ENCODE measurements at places on chromosomes 1 and 21.

- DNase-seq = no peak
These were observed 7.6 kb downstream of the CDKN2C start for GRCh38 chr1:50977575-50978143.

- DNase-seq = no peak
These were observed 13.9 kb downstream of the OR14I1 start for GRCh38 chr1:248688527-248689298.

GRCh38 chr1:152707860-152708259, at the start of gene LCE4A:
LCE4A (plus strand) TSS chr1:152708160; CDS start chr1:152709076, 916 bp downstream.
- no peak for DNase-seq

- no peak for DNase-seq
These were observed 29.6 kb downstream of the RGS5 start for GRCh38 chr1:163173121-163173520.

DNA sequence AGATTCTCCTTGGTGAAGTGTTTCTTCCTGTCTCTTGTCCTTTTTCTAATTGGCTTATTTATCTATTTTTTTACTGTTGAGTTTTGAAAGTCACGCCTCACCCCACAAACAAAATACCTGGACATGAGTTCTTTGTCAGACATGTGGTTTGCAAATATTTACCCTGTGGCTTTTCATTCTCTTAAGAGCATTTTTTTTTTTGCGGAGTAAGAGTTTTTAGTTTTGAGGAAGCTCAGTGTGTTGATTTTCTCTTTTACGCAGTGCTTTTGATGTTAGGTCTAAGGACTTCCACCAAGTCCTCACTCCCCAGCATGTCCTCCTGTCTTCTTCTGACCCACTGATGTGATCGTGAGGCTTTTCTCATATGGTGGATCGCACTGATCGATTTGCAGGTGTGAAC, 7.6 kb downstream of the DFFB start:
- no peak for DNase-seq

DNA sequence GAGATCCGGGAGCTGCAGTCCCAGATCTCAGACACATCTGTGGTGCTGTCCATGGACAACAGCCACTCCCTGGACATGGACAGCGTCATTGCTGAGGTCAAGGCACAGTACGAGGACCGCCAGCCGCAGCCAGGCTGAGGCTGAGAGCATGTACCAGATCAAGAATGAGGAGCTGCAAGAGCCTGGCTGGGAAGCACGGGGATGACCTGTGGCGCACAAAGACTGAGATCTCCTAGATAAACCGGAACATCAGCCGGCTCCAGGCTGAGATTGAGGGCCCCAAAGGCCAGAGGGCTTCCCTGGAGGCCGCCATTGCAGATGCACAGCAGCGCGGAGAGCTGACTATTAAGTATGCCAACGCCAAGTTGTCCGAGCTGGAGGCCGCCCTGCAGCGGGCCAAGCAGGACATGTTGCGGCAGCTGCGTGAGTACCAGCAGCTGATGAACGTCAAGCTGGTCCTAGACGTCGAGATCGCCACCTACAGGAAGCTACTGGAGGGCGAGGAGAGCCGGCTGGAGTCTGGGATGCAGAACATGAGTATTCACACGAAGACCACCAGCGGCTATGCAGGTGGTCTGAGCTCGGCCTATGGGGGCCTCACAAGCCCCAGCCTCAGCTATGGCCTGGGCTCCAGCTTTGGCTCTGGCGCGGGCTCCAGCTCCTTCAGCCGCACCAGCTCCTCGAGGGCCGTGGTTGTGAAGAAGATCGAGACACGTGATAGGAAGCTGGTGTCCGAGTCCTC, 25.5 kb downstream of the ETV3L start:
- peak; percentile 23 for DNase-seq

DNA sequence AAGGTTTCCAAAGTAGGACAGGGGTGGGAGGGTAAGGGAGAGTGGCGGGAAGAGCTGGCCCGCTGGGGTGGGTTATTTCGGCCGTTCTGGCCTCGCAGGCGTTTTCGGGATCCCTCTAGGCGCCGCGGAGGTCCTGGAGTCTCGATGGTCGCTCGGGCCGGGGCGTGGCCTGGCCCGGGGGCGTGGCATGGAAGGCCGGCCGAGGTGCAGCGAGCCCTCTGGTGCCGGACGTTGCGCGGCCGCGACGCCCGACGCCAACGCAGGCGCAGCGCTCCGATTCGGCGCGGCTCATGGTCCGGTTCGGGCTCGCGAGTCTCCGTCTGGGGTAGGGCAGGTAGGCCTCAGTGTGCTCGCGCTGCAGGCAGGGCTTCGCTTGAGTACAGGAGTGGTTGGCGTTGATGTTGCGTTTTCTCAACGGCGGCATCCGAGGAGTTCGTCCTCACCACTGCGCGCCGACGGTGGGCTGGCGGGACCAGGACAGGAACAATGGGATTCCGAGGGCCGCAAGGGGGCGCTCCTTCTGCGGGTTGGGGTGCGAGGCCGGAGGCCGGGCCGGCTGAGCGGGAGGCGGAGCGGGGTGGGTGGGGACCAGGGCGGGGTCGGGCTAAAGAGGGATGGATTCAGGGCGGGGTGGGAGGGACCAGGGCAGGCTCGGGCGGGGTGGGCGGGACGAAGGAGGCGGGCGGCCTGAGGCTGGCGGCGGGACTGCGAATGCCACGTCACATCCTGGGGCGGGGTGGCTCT, at the start of gene PGBD2:
PGBD2 (plus strand) TSS at position 227 of the 744 bp plus-strand sequence. CDS start 7,628 bp downstream, outside the sequence.
- peak; percentile 93 for DNase-seq

DNA sequence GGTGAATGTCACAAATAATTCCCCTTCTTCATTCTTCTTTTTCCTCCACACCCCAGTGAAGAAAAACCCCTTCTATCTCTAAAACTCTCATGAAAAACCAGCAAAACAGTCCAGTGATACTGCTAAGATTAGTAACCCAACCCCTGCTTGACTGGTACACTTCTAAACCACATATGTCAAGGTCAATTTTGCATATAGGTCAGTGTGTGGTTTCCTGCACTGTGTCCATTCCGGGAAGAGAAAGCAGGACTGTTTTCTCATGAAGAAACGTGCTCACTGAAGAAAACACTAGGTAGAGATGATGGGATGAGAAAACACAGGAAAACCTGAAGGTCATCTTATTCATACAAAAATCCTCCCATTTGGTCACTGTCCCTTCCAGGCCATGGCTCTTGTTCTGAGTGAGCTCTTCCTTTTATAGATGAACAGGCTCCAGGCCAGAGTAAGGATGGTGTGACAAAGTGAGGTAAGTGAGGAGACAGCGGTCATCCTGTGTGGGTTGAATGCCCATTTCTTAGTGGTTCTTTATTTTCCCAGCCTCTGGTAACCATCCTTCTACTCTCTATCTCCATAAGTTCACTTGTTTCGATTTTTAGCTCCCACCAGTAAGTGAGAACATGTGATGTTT, 122.7 kb downstream of the FASLG start:
- no peak for DNase-seq

- no peak for DNase-seq
These were observed 39.4 kb downstream of the LTN1 start for GRCh38 chr21:28953247-28953646.

GRCh38 chr1:54959241-54959640, 21.2 kb upstream of the TMEM61 start:
- DNase-seq = no peak

GRCh38 chr1:177164380-177165068, at the start of gene ASTN1:
ASTN1 (minus strand) TSS chr1:177164712; CDS start chr1:177164676, 36 bp downstream.
- no peak for DNase-seq

GRCh38 chr1:62025892-62026291, 168.8 kb upstream of the L1TD1 start:
- no peak for DNase-seq

GRCh38 chr1:15120251-15120945, 33.1 kb upstream of the TMEM51 start:
- DNase-seq = no peak

DNA sequence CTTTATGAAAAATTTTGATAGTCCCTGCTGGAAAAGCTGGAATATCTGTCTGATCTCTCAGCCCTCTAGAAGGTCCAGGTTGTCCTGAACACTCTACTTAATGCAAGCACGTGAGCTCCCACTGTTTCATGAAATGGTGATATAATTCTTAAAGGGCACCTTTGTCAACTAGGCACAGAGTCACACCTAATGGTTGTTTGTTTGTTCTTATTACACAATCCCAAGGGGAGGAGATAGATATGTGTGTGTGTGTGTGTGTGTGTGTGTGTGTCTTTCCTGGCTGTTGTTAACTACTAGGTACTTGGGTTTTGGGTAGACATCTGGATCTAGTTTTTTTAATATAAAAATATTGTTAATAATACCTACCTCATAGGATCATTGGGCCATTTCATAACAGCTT, 63.9 kb downstream of the GRIK1 start:
- no peak for DNase-seq

- DNase-seq = no peak
These were observed 57.5 kb upstream of the IFFO2 start for GRCh38 chr1:19013826-19014548.

DNA sequence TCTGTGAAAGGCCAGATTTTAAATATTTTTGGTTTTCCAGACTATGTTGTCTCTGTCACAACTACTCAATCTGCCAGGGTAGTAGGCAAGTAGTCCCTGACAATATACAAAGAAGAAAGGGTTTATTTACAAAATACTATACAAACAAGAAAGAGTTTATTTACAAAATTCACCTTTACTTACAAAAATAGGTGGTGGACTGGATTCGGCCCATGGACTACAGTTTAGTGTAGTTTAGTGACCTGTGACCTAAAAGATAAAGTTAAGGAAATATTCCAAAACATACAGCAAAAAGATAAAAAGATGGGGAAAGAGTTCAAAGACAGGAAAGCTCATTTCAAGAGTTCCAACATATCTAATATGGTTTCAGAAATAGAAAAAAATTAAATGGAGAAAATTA, 52.9 kb upstream of the MAP10 start:
- no peak for DNase-seq

GRCh38 chr21:36134803-36135390, at the start of gene CBR3:
CBR3 (plus strand) TSS chr21:36135079; CDS start chr21:36135193, 114 bp downstream.
- DNase-seq = no peak

DNA sequence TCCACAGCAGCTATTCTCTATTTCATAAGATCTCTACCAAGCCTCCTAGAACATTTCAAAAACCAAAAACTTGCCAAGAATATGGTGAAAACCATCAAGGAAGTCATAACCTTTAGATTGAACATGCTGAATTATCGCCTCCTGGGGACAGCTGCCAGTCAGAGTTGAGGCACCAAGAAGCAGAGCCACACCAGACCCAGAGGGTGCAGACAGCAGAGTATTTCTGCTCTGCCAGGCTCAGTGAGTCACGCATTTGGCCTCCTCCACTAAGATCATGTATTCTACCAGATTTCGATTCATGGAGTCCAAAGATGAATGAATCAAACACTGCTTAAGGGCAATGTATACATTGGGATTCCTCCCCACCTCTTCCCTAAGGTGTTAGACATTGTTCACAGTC, 2.1 kb downstream of the F3 start:
- no peak for DNase-seq

DNA sequence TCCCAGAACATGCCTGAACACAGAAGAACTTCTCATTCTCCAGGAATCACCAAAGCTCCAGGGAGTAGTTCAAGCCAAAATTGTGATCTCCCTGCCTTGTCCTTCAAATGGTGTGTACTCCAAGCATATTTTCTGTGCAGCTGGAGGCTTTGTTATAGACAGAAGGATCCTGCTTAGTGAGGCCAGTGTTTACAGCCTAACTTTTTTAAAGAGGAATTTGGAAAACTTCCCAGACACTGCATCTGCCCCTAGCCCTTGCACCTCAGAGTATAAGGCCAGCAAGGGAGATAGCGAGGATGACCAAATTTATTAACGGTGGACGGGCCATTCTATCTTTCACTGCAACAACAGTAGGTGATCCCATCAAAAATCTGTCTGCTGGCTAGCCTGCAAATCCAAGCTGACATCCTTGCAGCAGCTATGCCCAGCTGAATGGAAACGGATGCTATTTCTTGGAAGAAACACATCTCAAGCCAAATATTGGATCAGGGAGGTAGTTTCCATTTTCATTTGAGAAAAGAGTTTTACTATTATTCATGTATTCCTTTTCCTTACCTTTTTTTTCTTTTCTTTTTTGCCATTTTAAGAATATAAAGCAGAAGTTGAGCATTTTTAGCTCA, 249.8 kb downstream of the USH2A start:
- DNase-seq = no peak

DNA sequence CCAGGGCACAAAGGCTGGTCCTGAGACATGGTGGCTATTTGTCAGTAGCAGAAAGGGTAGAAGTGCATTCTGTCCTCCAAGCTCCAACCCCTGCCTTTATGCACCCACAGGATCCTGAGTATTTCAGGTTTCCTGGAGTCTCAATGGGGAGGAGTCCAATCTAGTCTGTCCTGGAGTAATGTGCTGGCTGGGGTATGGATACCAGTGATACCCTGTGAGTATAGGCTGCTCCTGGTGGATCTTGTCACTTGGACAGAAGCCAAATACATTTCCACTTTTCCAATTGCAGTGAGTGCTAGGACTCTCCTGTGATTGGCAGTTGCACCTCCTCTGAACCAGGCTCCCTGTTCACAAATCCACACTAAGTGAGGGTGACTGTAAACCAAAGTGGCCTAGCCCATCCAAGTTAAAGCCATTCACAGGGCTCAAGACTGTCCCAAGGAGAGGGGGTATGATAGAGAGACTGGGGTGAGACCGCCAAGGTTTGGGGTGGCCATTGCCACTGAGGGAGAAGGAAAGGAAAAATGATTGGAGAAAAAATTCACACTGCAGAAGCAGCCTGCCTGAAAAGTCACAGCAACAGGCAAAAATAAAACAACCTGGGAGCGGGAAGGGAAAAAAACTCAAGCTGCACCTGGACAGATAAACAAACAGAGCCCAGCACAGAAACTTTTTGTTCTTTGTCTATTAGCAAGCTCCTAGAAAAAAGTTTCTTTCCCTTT, 163.4 kb upstream of the ETV3 start:
- no peak for DNase-seq

DNA sequence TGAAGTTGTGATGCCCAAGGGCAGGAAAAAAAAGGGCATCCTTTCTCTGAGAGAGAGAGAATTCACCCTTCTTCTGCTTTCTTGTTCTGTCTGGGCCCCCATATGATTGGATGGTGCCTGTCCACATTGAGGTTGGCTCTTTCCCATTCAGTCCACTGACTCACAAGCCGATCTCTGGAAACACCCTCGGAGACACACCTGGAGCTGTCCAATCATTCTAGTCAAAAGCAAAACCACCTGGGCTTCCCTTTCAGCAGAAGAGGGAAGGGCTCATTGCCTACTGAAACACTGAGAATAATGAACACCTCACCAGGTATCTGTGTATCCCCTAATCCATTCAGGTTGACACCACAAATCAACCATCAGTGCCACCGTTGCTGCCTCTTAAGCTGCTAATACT, 103.7 kb upstream of the GNG12 start:
- DNase-seq = no peak

DNA sequence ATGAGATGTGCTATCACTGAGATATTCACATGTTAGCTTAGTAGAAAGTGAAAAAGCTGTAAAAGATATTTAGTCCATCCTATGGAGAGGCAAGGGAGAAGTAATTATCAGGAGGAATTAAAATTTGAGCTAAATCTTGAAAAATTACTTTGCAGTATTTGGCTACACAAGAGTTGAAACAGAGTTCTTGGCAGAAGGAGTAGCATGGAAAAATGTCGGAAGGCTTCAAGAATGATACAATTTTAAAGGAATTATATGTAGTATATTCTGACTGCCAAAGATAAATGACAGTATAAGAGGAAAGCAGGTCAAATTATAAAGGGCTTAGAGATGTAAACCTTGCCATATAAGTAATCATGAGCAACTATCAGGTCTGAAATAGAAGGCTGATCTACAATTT, 518.9 kb downstream of the BRINP3 start:
- DNase-seq = no peak

Data from CD4-positive, alpha-beta T cell treated with Interleukin-15 for 1 hour (primary cell).